ENCODE measurements at places on chromosomes 3 and 15.

- DNase-seq: no peak
Observed at GRCh38 chr3:2516762-2517441, 418.2 kb downstream of the CNTN4 start.

GRCh38 chr3:81395739-81396513, 365.5 kb downstream of the GBE1 start:
- DNase-seq: no peak

GRCh38 chr15:48494631-48495030, 150.9 kb downstream of the FBN1 start:
- no peak for DNase-seq

- DNase-seq: no peak
Observed at GRCh38 chr3:25090698-25091453, 337.2 kb upstream of the RARB start.

GRCh38 chr15:77602800-77603199, 29.9 kb downstream of the LINGO1 start:
- no peak for DNase-seq

DNA sequence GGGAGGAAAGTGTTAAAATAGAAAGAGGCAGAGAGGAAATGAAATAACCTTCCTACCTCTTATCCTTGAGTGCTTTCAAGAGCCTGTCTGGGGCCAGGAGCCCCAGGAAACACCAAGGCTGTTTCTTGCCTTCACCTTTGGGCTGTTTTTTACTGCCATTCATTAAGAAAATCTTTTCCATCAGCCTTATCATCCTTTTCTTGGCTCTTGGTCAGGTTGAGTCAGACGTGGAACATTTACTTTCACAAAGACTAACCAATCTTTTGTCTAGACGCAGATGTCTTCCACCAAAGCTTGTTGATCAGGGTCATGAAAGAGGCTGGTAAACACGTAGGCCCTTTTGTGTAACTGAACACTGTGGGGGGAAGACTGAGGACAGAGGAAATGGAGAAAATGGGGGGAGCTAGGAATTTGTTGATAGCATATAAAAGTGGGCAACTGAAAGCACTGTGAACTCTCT, 151.0 kb upstream of the THBS1 start:
- peak; percentile 90 for DNase-seq

DNA sequence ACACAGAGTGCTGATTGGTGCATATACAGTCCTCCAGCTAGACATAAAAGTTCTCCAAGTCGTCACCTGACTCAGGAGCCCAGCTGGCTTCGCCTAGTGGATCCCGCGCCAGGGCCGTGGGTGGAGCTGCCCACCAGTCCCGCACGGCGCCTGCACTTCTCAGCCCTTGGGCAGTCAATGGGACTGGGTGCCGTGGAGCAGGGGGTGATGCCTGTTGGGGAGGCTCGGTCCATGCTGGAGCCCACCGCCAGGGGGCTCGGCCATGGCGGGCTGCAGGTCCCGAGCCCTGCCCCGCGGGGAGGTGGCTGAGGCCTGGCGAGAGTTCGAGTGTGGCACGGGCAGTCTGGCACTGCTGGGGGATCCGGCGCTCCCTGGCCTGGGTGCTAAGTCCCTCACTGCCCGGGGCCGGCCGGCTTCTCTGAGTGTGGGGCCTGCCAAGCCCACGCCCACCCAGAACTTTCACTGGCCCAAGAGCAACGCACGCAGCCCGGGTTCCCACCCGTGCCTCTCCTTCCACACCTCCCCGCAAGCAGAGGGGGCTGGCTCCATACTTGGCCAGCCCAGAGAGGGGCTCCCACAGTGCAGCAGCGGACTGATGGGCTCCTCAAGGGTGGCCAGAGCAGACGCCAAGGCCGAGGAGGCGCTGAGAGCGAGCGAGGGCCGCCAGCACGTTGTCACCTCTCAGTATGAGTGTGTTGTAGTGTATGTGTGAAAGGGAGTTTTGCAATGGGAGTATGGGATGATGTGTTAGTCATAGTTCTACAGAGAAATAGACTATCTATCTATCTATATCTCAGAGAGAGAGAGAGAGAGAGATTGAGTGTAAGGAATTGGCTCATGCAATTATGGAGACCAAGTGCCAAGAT, 69.0 kb downstream of the UBE2E2 start:
- no peak for DNase-seq

DNA sequence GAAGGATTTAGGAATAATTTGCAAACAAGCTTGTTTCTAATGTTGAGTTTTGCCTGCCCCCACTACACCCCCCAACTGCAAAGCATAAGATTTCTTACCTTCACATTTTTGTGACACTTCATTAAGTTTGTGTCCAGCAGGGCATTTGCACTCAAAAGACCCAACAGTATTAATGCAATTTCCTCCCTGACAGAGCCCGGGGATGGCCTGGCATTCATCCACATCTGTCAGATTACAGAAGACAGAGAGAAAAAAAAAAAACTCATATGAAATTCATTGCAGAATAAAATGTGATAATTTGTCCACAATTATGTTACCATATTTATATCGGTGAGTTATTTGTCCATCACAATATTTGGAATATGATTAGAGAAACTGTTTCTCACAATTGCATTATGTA, 111.5 kb downstream of the FBN1 start:
- no peak for DNase-seq

- no peak for DNase-seq
Observed at GRCh38 chr3:88005066-88005465, 53.7 kb downstream of the CGGBP1 start.

- peak; percentile 49 for DNase-seq
Observed at GRCh38 chr15:38176155-38176554, 76.5 kb upstream of the SPRED1 start.

- no peak for DNase-seq
Observed at GRCh38 chr3:135740751-135741150, 224.8 kb upstream of the PPP2R3A start.

All from non-pigmented ciliary epithelial cell (primary cell).